Left lobe of liver (tissue), 2 donors: ENCODE measurements at places on chromosomes 7 and 10. TPM values are rescaled to one million over a fixed set of nuclear protein-coding genes. Genes with fewer than 3 reads are reported as not detected.

ANKRD30A gene
- not detected for total RNA-seq

SPDYE1 gene
- total RNA-seq = not detected

CALCR gene
- total RNA-seq = not detected

TUBAL3 gene
- total RNA-seq = not detected

EIF5AL1 gene
- 0.48 TPM for total RNA-seq

SLC39A12 gene
- 0.08 TPM for total RNA-seq

PTF1A gene
- not detected for total RNA-seq

ALOX5 gene
- 4.8 TPM for total RNA-seq

PRKAG2 gene
- total RNA-seq = 43.4 TPM

ODAD2 gene
- total RNA-seq = 0.28 TPM

CADPS2 gene
- 13.2 TPM for total RNA-seq

UPK3B gene
- 1.2 TPM for total RNA-seq

THSD7A gene
- 1.6 TPM for total RNA-seq

ATP5F1C gene
- total RNA-seq = 168 TPM

DNA sequence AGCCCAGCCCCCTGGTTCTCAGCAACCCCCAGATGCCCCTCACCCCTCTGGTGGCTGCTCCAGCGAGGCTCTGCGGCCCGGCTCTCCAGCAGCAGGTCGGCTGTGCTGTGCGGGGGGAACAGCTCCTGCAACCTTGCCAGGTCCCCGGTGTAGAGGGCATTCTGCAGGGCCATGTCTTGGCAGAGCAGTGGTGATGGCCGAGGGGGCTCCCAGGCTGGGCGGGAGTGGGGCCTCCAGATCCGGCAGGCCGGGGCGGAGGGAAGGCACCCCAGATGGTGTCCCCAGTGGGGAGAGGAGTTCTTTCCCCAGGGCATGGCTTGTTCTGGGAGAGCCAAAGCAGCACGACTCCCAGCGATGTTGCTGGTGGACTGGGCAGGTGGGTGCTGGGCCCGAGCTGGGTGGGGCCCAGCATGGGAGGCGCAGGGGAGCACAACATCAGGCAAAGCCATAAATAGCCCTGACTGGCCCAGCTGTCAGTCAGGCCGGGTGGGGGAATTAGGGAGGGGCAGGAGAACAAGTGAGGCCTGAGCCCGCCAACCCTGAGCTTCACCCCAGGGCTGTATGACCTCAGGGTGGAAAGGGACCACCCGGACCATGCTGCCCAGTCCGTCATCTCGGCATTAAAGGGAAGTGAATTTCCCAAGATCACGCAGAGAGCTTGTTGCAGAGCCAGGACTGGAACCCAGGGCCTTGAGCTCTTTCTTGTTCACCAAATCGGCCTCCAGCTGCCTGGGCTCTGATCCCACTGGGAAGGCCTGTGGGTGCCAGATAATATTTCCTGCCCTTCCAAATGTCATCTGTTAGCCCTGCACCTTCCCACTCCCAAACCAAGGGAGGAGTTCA lies 580 bp upstream of the ASB10 start:
- no peak for DNase-seq

GRCh38 chr7:47374538-47374937 lies 207.4 kb downstream of the TNS3 start:
- no peak for DNase-seq

GRCh38 chr7:108367946-108368345 lies 88.3 kb downstream of the NRCAM start:
- no peak for DNase-seq

DNA sequence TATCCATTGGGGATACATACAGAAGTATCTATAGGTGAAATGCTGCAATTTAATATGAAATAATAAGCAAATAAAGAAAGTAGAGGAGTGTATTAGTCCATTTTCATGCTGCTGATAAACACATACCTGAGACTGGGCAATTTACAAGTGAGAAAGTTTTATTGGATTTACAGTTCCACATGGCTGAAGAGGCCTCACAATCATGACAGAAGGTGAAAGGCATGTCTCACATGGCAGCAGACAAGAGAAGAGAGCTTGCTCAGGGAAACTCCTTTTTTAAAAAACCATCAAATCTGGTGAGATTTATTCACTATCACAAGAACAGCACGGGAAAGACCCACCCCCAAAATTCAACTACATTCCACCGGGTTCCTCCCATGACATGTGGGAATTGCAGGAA lies 82.8 kb upstream of the TRIM24 start:
- DNase-seq = no peak

DNA sequence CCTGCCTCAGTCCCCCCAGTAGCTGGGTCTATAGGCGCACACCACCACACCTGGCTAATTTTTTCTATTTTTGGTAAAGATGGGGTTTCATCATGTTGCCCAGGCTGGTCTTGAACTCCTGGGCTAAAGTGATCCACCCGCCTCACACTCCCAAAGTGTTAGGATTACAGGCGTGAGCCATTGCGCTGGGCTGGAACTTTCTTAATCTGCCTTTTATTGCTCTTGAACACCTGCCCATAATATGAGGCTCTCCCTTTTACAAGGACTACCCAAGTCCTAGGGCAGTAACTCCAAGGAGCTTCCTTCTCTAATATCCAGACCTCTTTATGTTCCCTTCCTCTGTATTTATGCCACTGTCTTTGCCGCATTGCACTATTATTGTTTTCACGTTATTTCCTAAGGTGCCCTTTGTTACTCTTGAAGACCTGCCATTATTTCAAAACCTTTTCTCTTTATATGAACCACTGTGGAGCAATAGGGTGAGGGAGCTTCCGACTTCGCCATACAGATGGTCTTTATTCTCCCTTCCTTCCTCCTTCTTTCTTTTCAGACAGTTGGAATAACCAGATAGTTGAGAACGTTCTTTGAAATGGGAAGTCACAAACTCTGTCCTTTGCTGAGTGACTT lies 36.3 kb upstream of the TCF7L2 start:
- DNase-seq = no peak

DNA sequence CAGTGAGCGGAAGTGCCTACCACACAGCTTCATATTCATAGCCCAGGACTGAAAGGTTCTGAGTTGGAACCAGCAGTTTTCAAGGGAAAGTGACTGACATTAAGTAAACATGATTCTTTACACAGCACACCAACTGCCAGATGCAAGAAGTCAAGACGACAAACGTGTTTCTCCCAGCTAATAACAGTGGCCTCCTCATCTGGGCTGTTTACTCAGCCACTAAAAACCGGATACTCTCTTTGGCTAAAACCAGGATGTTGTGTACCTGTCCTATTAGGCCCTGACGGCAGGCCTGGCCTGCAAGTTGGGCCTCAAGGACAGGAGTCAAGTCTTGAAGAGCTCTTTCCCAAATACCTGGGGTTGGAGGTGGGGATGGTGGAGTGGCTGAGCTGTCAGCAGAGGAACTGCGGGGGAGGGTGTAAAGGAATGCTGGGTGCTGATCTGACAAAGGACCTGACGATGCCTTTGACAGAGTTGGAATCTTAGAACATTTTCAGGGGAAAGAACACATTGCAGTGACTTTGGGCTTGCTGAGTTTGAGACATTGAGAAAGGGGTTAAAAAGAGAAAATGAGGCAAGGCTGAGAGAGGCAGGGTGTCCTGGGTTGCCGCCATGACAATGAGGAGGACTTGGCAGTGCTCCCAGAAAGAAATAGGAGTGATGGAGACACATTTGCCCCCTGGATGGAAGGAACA lies 57.7 kb downstream of the STEAP1B start:
- DNase-seq = no peak

GRCh38 chr7:38775506-38776175 lies 133.3 kb downstream of the VPS41 start:
- DNase-seq = no peak

GRCh38 chr7:94028768-94029167 lies 24.6 kb upstream of the BET1 start:
- DNase-seq = no peak

DNA sequence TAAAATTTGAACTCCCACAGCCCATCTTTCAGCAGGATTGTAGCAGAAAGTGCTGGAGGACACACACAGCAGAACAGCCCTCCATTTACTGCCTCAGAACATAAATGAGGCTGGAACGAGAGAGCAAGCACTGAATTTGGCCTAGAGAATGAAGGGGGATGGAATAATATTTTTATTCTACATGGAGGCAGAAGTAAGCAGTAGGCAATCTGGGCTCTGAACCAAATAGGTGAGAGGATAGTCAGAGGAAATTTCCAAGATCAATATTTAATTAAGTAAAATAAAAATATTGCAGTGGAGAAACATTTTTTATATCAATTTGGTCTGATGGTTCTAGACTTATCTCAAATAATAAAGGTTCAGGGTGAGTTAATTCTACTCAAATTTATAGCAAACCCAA lies 29.2 kb upstream of the TSPAN13 start:
- DNase-seq = no peak

- no peak for DNase-seq
These were observed 180.1 kb upstream of the SMIM30 start for GRCh38 chr7:113298501-113298900.

DNA sequence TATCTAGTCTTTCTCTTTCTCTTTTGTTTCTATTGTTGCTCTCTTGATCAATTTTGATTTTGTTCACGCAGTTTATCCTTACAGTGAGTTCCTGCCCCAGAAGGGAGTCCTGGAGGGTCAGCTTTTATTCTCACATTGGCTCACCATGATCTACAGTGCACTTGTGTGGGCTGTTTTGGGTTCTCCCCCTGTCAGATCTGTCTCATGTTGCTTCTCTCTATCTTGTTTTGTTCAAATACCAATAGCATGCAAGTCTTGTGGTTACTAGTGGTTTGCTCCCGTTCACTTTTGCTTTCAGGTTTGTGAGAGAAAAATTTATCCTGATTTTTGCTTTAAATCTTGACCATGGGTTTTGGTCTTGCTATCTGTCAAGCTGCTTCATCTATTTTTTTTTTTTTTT lies 74.3 kb downstream of the PTN start:
- DNase-seq = no peak

DNA sequence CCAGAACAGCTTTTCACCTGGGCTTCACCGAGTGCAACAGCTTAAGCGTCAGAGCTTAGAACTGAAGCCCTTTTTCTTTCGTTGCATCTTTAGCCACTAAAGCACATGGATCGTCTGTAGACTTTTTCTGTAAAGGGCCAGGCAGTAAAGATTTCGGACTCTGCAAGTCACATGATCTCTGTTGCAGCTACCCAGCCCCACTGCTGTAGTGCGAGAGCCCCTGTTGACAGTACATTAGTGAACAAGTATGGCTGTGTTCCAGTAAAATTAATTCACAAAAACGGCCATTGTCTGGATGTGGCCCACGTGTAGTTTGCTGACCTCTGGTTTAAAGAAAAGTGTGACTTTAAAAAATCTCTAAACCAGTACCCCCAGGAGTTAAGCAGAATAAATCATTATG lies 39.4 kb downstream of the FBH1 start:
- DNase-seq = no peak

DNA sequence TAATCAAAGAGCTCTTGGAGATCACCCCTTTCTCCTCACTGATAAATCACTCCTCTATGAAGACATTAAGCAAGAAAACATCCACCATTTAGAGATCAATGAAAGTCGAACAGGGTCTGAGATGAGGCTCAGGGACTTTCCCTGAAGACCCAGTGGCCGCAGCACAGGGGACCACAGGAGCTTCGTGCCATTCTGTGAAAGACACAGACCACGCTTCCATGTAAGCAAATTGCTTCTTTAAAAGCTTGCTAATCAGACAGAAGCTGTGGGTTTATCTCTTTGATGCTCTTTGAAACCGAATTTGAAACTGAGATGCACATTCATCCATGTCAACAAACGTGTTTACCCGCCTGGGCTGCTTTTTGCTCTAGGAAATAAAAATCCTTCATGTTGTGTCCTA lies 231.9 kb upstream of the PPP2R2D start:
- DNase-seq = no peak

DNA sequence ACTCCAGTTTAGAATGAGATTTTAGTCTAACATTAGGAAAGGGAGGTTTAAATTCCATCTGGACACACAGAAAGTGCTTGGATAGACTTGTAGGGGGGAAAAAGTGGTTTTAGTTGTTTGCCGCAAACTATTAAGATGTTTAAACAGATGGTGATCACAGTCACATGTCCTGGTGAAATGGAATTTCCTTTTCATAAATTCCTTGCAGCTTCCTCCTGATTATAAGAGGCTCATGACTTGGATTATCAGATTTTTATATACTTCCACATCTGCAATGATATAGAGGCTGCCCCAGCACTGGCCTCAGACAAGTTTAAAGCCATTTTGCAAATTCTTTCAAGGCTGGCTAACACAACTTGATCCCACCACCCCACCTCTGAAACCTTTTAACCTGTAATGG lies 106.4 kb upstream of the ARMC3 start:
- DNase-seq = no peak

GRCh38 chr7:116150588-116150987 lies 59.8 kb upstream of the TES start:
- no peak for DNase-seq

DNA sequence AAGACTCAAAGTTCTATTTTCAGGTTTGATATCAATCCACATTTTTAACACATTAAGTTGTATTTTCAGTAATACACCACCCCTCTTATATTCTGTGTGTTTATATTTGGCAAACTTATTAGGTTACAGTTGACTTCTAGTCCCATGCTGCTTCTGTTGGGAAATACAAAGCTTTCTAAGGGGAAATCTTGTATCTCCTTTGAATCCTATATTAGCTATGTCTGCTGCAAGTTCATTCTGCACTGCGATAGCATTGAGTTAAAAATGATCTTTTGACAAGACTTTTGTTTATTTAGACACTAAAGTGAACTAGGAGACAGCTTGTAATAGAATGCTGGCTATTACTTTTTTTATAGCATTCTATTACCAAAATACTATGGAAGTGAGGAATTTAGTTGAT lies 625.1 kb upstream of the ANKRD30A start:
- DNase-seq = no peak

GRCh38 chr7:45185028-45185863 lies 27.7 kb downstream of the RAMP3 start:
- DNase-seq = peak; percentile 34

- no peak for DNase-seq
These were observed 80.7 kb downstream of the FANK1 start for GRCh38 chr10:125976960-125977605.

DNA sequence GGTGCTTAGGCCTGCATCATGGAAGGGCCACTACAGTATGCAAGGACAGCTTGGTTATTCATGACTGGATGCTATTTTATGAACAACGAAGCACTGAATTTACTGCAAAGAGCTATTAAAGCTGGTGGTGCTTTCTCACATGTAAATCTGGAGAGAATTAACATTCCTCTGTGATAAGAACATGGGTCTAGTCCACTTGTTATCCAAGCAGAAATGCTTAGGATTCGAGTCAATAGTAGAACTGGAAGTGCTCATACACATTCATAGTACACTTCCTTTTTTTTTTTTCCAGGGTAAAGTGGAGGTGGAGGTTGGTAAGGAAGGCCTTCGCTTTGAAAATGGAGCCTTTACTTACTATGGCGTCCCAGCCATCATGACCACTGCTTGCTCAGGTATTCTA lies 35.0 kb downstream of the CNNM1 start:
- DNase-seq = no peak

DNA sequence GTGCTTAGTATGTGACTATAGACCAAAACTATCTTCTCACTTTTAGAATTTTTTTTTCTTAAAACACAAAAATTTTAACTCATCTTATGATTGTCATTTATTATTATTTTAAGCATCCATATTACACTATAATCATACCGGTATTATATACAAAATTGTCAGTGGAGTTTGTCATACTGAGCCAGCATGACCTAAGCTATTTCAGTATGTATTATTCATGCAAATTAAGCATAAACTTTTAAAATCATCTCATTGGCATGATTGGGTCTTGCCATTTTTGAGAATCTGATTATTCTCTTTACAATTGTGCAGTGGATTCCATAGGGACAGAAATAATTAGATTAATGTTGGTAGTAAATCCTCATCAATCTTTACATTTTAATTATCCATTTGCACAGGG lies 46.2 kb upstream of the STMP1 start:
- no peak for DNase-seq

GRCh38 chr7:74010407-74010806 lies 17.6 kb upstream of the ELN start:
- no peak for DNase-seq

- no peak for DNase-seq
These were observed 142.1 kb downstream of the STK31 start for GRCh38 chr7:23852135-23852534.
